ENCODE measurements at places on chromosomes 5 and 9. TPM values are rescaled to one million over a fixed set of nuclear protein-coding genes. Genes with fewer than 3 reads are reported as not detected.

- no peak for DNase-seq
Measured at GRCh38 chr5:79929095-79929494, 62.0 kb downstream of the MTX3 start.

Gene TRPM3
- total RNA-seq: not detected

Gene BRINP1
- 0.13 TPM for total RNA-seq

Gene SPATA31C1
- not detected for total RNA-seq

- DNase-seq: no peak
Measured at GRCh38 chr5:22693121-22693520, 160.0 kb downstream of the CDH12 start.

Gene ARHGEF39
- 0.13 TPM for total RNA-seq

- no peak for DNase-seq
Measured at GRCh38 chr5:158127536-158127935, 268.6 kb upstream of the CLINT1 start.

GRCh38 chr5:149441986-149442385, 62.9 kb upstream of the IL17B start:
- DNase-seq: peak; percentile 84

DNA sequence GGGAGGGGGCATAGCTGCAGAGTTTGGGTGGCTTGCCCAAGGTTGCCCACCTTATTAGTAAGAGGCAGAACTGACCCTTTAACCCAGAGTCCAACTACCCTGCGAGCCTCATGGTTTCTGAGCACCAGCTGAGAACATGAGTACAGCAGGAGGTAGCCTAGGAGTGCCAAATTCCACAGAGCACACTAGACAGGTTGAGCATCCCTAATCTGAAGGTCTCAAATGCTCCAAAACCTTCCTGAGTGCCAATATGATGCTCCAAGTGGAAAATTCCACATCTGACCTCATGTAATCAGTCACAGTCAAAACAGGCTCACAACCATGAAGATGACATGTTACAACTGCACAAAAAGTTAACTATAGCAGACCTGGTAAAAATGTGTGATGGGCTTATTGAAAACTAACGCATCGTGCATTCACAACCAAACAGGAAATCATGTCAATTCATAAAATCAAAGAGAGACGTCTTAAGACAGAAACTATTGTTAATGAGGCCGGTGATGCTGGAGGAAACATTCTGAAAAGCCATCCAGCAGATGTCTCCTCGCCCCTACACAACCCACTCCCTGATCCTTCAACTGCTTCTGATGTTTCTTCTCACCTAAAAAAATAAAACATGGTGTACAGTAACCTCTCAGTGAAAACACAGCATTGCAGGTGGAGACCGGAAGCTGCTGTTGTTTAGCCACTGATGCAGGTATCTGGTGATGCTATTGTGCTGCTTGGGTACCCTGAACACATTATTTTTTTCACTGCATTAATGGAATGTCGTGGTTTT, 25.0 kb downstream of the PTCH1 start:
- DNase-seq: no peak

DNA sequence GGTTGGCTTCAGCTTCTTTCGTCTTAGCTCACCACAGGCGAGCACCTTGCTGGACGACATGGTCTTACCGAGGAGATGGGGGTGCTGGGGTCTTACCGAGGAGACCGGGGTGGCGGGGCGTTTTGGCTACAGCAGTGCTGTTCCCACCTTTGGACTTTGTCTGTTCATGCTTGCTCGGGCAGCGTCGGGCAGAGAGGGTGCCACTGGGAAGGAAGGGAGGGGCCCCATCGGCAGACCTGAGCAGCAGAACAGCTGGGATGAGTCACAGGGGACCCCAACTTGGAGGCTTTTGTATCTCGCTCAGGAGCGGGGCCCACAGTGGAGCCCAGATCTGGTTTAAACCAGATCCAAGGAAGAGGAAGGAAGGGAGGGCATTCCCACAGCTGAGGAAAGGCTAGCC, 106.0 kb upstream of the CACNA1B start:
- DNase-seq: no peak

Gene ANKRD18A
- total RNA-seq: 1.6 TPM

GRCh38 chr5:137086342-137086741, 412.8 kb downstream of the SPOCK1 start:
- DNase-seq: no peak

Gene PCDHGA11
- total RNA-seq: 3.2 TPM

DNA sequence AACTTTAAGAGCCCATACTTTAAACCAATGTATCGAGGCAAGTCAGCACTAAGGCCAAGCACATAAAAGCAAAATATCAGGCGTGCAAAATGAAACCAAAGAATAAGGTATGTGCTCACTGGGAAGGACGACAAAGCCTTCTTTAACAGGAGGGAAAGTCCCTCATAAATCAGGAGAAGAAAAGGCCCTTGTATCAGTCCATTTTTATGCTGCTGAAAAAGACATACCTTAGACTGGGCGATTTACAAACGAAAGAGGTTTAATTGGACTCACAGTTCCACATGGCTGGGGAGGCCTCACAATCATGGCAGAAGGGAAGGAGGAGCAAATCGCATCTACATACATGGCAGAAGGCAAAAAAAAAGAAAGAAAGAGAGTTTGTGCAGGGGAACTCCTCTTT, 68.9 kb downstream of the UBE2QL1 start:
- DNase-seq: no peak

GRCh38 chr5:152124409-152125041, 199.9 kb upstream of the GLRA1 start:
- no peak for DNase-seq

Gene PCDHGB4
- 2.1 TPM for total RNA-seq

Gene SLC24A2
- total RNA-seq: not detected

Gene TAF1L
- total RNA-seq: under 0.01 TPM

Gene ZNF483
- total RNA-seq: 0.26 TPM

- DNase-seq: no peak
Measured at GRCh38 chr5:31417512-31417911, 114.4 kb downstream of the DROSHA start.

Gene BARX1
- total RNA-seq: 0.13 TPM

Gene SMIM3
- 3.7 TPM for total RNA-seq

GRCh38 chr5:120967366-120967765, 503.3 kb downstream of the PRR16 start:
- DNase-seq: no peak

Gene RMRP
- 37,648 TPM for total RNA-seq

DNA sequence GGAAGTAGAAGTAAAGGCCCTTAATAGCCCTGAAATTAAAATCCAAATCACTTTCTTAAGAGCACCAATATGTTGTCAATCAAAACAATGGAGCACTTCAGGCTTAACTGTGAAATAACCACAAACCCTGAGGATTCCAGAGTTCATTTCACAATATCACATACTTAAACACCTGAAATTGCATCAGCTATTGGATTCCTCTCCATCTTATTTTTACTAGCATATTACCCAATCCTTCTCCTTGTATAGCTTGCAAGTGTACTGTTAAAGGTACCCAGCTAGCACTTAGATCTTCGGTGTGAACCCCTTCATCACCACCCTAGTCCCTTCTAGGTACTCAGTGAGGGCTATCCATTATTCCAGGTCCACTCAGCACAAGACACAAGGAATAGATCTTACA, 287.3 kb downstream of the EFNA5 start:
- peak; percentile 57 for DNase-seq
